ENCODE measurements at places on chromosomes 7 and 10. TPM values are rescaled to one million over a fixed set of nuclear protein-coding genes. Genes with fewer than 3 reads are reported as not detected.

Gene UTF1
- not detected for polyA plus RNA-seq

Gene CALY
- not detected for polyA plus RNA-seq

Gene ANKRD7
- 0.45 TPM for polyA plus RNA-seq

Gene ZNF655
- 48.0 TPM for polyA plus RNA-seq

Gene PLEKHS1
- polyA plus RNA-seq: not detected

Data from muscle of back (tissue), 13 donors.